DMS79 (cell line): ENCODE measurements at places on chromosomes 4 and X.

DNA sequence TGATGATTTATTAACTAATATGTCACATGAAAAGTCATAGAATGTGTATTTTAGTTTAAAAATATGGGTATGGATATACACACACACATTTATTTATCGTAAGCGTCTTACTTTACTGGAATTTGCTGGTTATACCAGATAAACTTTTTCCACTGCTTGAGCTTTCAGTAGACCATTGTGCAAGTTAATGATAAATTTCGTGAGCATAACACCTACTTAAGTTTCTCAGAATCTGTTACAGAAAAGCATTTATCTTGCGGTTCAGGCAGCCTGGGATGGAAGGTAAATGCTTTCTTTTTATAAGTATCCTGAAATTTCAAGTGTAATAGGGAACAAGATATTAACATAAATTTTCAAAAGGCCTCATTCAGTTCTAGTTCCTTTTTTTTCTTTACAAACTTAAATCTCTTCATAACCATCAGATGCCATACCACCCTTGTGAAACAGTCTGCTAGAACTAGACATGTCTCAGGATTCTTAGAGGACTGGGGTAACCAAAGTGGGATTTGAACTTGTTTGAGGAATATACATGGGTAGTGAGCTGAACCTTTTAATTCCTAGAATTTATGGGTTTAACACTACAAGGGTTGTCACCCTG lies 27.7 kb downstream of the ATP7A start:
- DNase-seq = no peak

DNA sequence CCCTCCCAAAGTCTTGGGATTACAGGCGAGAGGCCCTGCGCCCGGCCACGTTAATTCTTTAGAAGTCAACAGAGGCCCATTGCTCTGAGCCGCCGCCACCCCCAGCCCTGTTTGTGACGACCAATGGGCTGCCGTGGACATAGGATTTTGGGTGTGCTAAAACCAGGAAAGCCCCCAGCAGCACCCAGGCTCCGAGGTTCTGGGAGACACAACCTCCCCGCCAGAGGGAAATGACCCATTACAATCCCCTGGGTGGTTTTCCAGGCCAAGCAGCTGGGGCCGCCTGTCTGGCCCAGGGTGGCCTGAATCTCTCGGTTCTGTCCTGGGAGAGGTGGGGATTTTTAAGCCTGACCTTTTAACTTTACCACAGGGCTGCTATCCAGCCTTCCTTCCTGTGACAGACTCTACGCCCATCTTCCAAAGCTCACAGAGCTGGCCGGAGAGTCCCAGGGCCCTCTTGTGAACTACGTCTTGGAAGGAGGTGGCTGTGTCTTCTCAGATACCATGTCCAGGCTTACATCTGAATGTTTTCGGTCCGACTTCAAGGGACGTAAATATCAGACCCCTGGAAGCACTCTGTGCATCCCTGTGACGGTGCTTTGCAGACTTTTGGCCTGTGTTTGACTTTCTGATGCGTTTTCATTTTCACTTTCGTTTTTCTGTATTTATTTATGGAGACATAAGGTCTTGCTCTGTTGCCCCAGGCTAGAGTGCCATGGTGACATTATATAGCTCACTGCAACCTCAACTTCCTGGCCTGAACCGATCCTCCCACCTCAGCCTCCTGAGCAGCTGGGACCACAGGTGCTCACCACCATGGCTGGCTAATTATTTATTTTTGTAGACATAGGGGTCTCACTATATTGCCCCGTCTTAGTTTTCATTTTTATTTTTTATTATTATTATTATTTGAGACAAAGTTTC lies 36.0 kb downstream of the P2RY8 start:
- no peak for DNase-seq

GRCh38 chr4:82842593-82842992 lies 44.0 kb upstream of the SCD5 start:
- DNase-seq = no peak

- DNase-seq = no peak
Observed at GRCh38 chr4:24477919-24478318, 106.4 kb downstream of the DHX15 start.

DNA sequence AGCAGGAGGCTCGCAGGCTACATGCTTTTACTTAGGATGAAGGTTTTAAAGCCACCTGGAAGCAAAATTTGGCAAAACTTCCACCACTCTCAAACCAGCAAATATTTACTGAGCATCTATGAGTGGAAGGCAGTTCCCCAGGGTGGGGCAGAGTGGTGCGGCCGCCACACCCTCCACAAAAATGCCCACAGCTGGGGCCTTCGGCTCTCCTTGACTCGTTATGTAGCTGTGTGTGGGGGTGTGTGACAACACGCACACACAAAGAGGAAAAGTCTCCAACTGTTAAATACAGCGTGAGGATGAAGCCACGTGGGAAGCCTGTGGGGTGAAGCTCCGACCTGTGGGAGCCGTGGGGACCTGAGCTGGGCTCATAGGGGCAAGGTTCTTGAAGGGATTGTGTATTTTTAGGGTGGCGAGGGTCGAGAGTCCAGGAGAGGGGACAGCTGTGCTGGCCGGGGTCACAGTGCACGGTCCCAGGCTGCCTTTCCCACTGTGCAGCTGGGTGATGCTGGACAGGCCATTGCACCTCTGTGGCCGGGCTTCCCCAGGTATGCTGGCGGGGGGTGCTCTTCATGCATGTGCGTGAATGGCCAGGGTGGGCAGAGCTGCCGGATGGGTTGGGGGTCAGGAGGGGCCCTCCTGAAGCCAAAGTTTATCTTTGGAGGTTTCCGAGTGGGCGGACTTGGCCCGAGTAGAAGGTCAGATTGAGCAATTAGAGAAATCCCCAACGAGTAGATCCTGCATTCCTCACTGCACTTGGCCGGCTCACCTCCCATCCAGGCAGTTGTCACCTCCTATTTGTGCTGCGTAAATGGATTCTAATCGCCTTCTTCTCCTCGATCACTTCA lies 25.4 kb downstream of the SORCS2 start:
- no peak for DNase-seq

DNA sequence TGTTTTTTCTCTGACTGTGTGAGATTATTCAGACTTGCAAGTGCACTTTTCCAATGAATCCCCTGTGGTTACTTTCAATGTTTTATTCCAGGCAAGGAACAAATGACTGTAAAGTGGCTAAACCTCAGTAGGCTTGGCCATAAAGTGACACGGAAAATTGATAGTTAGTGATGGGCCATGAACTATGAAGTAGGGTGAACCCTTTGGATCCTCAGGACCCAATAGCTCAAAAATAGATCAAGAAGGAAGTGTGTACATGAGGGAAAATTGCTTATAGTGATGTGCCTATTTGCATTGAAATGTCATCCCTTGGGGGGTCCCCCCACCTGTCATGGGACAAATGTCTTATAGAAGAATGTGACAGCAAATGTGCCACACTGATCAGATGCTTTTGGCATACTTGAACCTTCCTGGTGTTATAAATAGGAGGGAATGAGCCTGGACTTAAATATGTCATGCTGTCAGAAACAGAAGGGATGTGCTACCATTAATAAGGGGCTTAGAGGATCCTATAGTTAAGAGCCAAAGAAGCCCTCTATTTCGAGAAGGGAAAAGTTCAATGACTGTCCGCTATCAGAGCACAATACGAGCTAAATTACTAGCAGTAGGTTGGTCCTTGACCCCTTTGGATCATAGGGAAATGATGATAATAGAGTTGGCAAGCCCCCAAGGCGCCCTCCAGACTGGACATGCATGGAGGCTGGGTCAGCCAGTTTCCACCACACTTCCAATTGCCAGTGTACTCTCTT lies 30.3 kb downstream of the SLC16A2 start:
- DNase-seq = no peak

- no peak for DNase-seq
Observed at GRCh38 chr4:78706302-78706701, 69.8 kb upstream of the BMP2K start.

DNA sequence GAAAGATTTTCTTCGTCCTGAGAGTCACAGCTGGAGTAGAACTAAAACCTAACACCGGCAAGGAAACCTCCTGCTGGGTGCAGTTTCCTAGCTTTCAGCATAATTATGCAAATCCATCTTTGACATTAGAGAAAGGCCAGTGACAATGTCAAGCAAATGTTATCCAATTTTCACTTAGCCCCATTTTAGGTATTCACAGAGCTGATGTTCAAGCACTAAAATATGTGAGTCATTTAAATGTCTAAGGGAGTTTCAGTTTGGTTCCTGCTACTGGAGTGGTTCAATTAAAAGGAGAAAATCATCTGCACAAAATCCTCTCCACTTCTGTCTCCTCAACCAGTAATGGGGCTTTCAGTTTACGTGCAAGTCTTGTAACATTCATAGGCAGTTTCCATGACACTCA lies 37.1 kb upstream of the AMOT start:
- DNase-seq = no peak
